HFF-Myc (cell line): ENCODE measurements at places on chromosomes 6 and 20.

DNA sequence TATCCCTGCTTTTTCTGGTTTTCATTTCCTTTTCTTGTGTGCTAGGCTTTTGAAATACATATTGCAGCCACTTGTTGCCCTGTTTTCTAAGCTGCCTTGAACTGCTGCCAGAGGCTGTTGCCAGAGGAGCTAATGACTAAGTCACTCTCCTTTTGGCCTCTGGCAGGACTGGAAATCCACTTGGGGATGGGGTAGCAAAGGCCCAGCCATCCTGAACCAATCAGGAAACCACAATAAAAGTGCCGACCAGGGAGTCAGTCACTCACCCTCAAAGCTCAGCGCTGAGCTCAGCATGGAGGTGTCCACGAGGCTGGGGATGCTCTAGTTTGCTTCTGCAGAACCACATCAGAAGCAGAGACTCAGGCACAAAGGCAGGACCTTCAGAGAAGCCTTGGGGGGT, 813.0 kb downstream of the DHX35 start:
- peak; percentile 71 for DNase-seq

DNA sequence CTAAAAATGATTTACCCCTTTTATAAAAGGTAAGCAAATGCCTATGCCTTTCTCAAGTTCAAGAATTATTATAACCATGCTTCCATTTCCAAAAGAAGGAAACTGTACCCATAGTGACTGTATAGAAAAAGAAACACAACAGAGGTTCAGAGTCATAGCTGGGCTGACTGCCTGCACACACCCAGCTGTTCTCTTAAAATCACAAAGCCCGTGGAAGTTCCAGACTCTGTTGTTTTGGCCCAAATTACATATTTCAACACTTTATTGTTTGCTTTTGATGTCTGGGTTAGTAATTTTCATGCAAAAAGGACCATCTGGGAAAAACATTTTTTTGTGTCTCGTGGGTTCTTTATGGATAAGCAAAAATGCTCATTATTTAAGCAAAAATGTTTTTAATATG, 99.2 kb downstream of the LCA5 start:
- DNase-seq = no peak

GRCh38 chr20:50138479-50139393, 14.8 kb downstream of the PEDS1 start:
- DNase-seq = no peak

- no peak for DNase-seq
Measured at GRCh38 chr20:63898882-63899558, 4.1 kb downstream of the DNAJC5 start.

GRCh38 chr20:44495257-44495656, 19.6 kb downstream of the TTPAL start:
- no peak for DNase-seq

- no peak for DNase-seq
Measured at GRCh38 chr20:3242172-3242692, 3.2 kb upstream of the SLC4A11 start.

- DNase-seq = no peak
Measured at GRCh38 chr6:44868910-44869309, 459.2 kb upstream of the RUNX2 start.

GRCh38 chr20:9068841-9069663, at the start of gene PLCB4:
Gene PLCB4 (plus strand): TSS chr20:9069087. CDS start chr20:9307815, 238,728 bp downstream.
- DNase-seq = no peak
